Lung (tissue), 17 donors: ENCODE measurements at places on chromosomes 7 and 10. TPM values are rescaled to one million over a fixed set of nuclear protein-coding genes. Genes with fewer than 3 reads are reported as not detected.
A peak's percentile ranks its signal among the peaks of the same experiment; 100 is the strongest.

SLC29A4 gene
- 2.9 TPM for total RNA-seq

ZP3 gene
- 15.7 TPM for total RNA-seq

MMS19 gene
- total RNA-seq = 74.5 TPM

GRCh38 chr10:131134001-131134576, 177.4 kb downstream of the TCERG1L start:
- no peak for DNase-seq

DNA sequence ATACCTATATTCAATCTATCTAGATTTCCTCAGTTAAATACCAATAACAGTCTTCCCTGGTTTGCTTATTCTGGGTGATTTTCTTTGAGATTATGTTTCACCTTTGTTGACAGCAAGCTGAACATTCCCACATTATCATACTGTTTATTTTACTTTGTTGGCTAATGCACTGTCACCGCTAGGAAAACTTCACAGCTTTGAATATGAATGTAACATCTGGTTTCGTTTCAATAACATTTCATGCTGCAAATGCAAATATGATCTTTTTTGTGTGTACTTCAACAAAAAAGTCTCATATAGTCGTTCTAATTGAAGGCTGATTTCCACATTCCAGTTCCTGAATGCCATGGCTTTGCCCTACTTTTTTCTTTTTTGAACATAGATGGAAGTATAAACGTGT, 946.3 kb upstream of the GHITM start:
- no peak for DNase-seq

- DNase-seq = peak; percentile 97
Observed at GRCh38 chr7:81684514-81685269, 85.2 kb downstream of the HGF start.

DNA sequence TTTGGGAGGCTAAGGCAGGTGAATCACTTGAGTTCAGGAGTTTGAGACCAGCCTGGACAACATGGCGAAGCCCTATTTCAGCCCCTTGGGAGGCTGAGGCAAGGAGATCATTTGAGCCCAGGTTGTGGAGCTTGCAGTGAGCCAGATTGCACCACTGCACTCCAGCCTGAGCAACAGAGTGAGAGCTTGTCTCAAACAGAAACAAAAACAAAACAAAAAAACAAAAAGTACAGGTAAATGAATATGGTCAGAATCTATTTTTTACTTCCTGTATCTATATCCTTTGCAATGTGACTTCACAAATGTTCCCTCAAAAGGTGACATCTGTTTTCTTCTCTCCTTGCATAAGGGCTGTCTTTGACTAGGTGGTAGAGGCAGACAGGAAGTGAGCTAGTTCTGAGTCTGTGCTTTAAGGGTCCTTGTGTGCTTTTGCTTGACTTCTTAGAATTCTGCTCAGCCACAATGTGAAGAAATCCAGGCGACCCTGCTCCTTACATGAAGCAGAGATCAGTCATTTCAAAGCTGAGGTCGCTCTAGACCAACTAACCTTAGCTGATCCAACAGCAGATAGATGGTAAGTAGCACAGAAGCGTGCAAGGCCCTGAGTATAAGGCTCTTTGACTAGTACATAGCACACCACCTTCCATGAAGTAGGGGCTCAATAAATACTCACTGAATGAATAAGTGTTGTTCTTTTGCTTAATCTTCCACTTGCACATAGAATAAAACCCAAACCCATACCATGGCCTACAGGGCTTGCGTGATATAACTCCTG, 423.2 kb upstream of the PCDH15 start:
- no peak for DNase-seq
